ENCODE measurements at places on chromosomes 12 and 14.
A peak's percentile ranks its signal among the peaks of the same experiment; 100 is the strongest.

DNA sequence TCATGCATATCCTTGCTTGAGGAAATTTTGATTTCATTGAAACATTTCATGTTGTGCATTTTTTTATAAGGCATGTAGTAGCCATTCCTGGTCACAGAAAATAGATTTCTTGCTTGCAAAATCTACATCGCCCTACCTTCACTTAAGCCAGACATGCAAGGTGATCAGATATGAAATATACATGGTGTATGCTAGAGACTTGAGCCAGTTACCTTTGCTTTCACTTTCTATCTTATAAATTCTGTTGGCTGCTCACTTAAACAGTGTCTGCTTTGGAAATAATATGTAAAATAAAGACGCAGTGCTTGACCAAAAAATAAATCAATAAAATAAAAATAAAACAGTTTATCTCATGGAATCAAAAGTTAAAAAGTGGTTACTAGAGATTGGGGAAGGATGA is 136.5 kb downstream of the LRFN5 start:
- no peak for DNase-seq

GRCh38 chr14:93322929-93323599 is 9.8 kb downstream of the BTBD7 start:
- DNase-seq, result no peak

GRCh38 chr14:65501328-65501727 is 88.8 kb downstream of the FUT8 start:
- no peak for DNase-seq

DNA sequence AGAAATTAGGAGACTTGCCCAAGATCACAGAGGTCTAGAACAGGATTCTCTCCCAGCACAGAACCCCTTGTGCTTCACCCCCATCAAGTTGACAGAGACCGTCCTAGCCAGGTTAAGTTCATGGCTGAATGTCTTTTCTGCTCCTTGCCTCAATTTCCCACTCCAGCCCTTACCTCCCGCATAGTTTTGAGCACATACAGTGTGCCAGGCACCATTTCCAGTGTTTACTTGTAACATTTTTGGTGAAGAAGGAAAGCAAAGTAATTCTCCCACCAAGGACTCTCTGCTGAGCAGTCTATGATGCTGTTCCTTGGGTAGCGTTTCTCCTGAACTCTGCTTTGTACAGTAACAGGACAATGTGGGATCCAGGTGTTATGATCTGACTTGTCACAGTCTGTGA is 1.2 kb downstream of the ABHD4 start:
- no peak for DNase-seq

DNA sequence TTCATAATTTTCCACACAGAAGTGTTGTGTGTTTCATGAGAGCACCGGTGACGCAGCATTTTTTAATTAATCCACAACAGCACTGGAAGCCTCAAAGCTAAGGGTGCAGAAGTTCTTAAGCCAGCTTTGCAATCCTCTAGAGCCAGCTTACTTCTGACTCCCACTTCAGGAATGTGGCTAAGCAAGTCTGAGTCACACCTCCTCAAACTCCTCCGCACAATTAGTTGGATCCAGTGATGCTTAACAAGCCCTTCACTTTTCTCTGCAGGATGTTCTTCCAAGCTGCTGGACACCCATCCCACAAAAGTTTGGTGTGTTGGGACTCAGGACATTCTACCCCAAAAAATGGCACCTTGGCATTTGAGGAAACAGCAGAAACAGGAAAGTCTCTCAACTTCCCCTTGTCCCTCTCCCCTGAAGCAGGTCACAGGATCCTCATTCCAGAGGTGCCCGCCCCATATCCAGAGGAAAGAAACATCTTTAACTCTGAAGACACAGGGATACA is 210.0 kb downstream of the PPM1H start:
- DNase-seq, result peak; percentile 45

DNA sequence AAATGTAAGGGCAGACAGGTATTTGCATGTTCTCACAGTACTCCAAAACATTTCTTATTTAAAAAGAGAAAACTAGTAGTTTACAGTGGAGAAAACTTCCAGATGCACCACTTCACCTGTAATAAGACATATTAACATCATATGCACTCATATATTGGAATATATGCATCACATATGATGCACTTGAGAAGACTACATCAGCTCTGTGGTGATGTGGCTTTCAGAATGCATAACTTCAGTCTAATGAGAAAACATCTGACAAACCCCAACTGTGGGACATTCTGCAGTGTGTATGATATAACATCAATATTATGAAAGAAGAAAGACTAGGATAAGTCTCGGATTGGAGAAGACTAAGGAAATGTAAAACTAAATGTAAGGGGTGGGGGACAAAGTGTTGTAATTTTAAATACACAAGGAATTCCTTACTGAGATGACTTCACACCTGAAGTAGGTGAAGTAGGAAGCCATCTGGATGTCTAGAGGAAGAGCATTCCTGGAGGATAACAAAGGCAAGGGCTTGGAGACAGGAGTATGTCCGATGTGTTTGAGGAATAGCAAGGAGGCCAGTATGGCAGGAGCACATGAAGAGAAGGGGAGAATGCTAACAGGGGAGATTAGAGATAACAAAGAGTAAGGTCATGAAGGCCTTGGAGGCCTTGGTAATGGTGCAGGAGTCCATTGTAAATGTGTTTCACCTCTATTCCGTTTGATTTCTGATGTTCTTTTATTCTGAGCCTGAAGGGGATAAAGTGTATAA is 49.0 kb downstream of the CNOT2 start:
- no peak for DNase-seq

GRCh38 chr12:118220702-118221101 is 84.8 kb downstream of the PEBP1 start:
- DNase-seq, result no peak

DNA sequence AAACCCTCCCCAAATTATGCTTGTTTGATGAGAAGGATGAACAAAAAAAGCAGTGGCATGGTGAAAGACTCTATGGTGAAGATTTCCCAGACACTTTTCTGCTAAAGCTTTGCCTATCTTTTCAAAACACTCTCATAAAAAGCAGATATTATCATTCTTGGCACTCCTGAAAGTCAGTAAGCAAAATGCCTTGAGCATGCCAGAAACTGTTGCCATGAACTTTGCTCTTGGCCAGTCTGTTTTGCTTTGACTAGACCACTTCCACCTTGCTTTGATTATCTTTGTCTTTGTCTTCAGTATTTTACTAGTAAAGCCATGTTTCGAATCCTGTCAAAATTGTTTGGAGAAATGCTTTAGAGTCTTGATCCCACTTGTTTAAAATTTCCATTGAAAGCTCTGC is 110.4 kb downstream of the CNTN1 start:
- DNase-seq, result no peak

GRCh38 chr12:100851637-100852036 is 57.1 kb downstream of the ANO4 start:
- DNase-seq, result no peak

DNA sequence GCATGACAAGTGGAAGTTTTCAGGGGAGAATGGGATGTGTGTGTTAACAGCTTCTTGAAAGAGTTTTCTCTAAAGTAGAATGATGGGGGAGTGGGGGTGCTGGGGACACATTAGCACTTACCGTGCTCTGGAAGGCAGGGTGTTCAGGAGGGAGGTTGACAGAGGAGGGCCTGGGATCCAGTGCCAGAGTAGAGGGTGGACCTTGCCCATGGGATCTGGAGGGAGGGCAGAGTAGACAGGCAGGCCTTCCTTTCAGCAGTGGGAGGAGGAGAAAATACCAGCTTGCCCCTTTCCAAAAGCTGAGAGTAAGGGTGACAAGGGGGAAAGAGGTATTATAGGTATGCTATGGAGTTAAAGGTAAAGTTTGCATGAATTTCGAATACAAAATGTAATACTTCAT is 40.1 kb downstream of the TRAF3 start:
- no peak for DNase-seq

- DNase-seq, result no peak
Measured at GRCh38 chr12:129076441-129077320, 223.4 kb downstream of the GLT1D1 start.

- DNase-seq, result peak; percentile 41
Measured at GRCh38 chr12:107610021-107610859, 75.4 kb upstream of the PWP1 start.

- peak; percentile 21 for DNase-seq
Measured at GRCh38 chr12:56723889-56724700, 1.0 kb downstream of the NACA start.

DNA sequence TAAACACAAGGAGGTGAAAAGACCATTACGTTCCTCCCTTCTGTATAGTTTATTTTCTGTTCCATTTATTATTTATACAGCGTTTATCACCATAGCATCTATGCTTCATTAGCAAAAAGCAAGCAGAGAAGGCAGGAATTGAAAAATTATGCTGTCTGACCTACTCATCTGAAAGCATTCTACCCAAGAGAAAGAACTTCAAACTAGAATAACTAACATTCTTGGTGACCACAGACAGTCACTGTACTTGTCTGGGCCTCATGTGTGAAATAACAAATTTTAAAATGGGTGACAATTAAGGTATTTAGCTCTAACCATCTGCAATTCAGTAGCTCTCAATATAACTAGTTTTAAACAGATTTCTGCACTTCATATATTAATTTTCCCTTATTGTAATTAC is 29.3 kb upstream of the PDE3A start:
- DNase-seq, result no peak

DNA sequence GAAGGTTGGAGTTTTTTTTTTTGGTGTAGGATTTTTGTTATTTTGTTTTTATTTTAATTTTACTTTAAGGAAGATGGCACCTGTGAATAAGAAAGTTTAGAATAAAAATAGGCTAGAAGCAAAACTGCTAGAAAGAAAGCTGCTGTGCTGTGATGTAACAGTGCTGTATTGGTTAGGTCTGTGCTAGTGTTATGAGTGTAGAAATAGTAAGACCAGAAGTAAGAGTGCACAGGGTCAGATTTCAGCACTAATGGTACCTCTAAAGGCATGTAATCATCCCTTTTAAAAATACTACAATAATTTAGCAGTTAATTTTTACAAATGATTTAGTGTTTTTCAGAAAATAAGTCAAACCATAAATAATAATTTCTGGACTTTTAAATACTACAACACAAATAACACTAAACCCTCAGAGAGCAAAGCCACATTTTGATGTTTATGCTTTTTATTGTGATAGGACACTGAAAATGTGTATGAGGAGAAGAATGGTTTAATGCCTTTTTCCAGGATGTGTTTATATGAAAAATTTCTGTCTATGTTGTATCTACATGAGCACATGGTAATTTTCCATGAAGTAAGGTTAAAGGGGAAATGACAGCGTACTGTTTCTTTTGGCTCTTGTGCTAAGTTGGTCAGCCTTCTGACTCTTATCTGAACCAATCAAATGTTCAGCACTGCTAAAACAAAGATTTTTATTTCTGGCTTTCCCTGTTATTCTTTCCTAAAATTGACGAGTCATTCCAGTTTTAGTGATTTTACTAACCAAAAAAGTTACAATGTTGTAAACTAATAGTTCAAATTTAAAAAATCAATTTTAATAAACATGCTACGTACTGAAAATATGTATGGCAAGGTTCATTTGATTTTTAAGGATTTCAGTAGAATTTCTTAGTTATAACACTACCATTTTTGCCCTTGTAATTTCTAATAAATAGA is 96.1 kb downstream of the PPHLN1 start:
- DNase-seq, result no peak

DNA sequence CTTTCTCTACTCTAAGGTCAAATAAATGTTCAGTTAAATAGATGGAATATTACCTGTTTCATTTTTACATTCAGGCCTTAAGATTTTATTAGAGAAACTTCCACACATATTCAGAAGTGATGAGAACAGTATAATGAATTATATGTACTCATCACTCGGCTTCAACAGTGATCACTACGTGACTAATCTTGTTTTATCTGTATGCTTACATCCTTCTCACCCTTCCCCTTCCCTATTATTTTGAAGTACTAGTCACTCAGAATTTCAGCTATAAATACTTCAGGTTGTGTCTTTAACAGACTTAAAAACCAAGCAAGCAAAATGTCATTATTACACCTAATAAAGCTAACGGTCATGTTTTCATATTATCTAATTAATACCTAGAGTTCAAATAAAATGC is 34.9 kb downstream of the ETV6 start:
- no peak for DNase-seq

DNA sequence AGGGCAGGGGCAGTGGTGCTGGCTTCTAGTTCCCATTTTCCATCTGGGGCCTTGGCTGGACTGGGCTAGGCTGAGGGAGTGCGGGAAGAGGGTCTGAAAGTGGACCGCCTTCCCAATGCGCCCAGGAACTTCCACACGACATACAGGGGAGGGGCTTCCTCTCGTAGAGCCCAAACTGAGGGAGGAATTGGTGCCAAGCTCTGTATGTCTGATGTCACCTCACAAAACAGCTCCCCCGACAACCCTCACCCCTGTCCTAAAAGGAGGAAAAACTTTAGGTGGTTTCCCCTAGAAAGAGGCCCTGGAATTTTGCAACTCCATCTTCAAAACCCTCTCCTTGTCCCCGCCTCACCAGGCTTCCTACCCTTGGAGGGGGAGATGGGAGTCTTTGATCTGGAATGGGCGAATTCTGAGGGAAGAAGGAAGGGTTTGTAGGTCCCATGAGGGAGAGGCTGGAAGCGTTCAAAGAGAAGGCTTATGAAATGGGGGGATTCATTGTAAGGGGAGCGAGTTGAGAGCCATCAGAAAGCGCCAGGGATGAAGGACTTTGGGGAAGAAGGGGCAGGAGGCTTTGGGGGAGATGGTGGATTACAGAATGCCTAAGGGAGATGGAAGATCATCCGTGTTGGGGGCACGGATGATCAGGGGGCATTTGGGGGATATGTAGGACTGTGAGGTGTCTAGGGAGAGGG is 844 bp downstream of the GLTP start:
- DNase-seq, result no peak

- no peak for DNase-seq
Measured at GRCh38 chr14:75539162-75539560, 16.9 kb downstream of the BATF start.

GRCh38 chr12:91316161-91316906 is 133.7 kb upstream of the DCN start:
- DNase-seq, result no peak

GRCh38 chr12:21276826-21277225 is 57.9 kb downstream of the SLCO1A2 start:
- no peak for DNase-seq

- no peak for DNase-seq
Measured at GRCh38 chr12:79766705-79767464, 76.1 kb upstream of the PAWR start.

GRCh38 chr14:94598506-94598815 is 13.7 kb upstream of the SERPINA3 start:
- no peak for DNase-seq

- DNase-seq, result no peak
Measured at GRCh38 chr14:88454886-88455285, 69.4 kb downstream of the SPATA7 start.

DNA sequence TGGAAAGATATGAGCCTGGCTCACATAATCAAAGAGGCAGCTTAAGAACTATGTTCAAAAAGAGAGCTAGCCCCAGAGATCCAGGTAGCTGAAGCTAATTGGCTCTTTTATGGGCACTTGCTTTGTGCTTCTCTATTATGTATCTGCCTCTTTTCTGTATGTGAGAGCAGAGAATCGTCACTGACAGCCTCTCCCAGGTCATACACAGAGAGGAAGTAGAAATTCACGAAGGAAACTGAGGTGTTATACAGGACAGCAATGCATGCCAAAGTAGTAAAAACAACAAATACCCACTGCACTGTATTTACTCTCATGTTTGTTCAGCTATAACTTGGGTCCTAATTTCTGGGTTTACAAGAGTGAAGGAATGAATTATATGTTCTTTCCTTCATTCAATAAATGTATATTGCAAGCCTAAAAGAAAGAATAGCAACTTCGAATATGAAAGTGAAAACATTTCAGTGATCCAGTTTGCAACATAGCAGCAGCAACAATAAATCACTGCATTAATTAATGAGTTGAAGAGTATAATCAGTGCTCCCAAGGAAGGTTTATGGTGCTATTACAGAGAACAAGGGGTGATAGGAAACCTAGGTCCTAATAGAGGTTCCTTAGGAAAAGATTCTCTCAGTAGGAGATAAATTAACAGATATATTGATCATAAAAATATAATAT is 47.1 kb upstream of the ATXN7L3B start:
- DNase-seq, result no peak
